ENCODE measurements at places on chromosomes 11 and 22.

- no peak for DNase-seq
These were observed 63.0 kb downstream of the GAB2 start for GRCh38 chr11:78354408-78355308.

DNA sequence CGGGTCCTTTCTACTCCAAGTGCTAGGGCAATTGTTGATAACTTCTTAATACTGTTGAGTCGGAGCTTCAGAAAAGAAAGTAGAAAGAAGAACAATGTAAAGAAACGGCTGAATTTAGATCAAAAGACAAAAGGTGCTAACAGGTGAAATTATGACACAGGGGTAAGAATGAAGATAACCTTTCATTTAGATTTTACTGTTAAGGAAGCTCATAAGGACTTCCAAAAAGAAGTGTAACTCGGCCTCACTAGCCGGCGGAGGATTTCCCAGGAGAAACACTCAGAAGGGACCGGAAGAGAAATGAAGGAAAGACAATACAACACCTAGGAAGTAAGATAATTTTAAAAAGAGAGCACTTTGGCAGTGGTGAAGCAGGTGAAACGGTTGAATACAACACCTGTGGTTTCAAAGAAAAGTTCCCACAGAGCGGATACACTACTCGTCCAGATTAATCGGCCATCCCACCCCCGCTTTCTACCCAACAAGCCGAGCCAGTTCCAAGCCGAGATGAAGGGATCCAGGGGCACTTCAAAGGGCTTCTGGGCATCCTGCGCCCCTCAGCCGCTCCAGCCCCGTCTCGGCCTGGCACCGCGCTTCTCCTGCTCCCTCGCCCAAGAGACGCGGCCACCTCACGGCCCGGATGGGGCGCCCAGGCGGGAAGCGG, 737 bp downstream of the PPP2R1B start:
- DNase-seq: no peak

GRCh38 chr11:35402751-35403660, 16.4 kb downstream of the SLC1A2 start:
- no peak for DNase-seq

GRCh38 chr11:20162824-20163782, 2.8 kb upstream of the DBX1 start:
- DNase-seq: no peak

- no peak for DNase-seq
These were observed 327.0 kb upstream of the CCDC90B start for GRCh38 chr11:83612891-83613766.

DNA sequence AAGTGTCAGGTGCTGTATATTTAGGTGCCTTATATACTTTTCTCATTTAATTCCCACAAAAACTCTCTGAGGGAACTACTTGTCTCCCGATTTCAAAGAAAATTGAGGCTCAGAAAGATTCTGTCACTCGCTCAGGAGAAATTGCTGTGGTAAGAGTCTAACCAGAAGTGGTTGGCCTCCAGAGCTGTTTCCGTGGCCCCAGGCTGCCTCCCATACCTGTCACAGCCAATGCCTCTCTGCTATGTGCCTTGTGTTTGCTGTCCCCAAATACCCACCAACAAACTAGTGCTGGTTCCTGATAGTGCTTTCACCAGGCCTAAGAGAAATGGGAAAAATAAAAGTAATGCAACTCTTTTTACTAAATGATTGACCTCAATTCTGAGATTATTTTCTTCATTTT, 21.0 kb upstream of the TMEM86A start:
- DNase-seq: no peak

- no peak for DNase-seq
These were observed 69.1 kb downstream of the LDLRAD3 start for GRCh38 chr11:36012979-36013378.

- DNase-seq: no peak
These were observed 16.8 kb upstream of the CASTOR1 start for GRCh38 chr22:30305906-30306626.

- DNase-seq: no peak
These were observed 156.2 kb downstream of the NAV2 start for GRCh38 chr11:19868871-19869270.

- no peak for DNase-seq
These were observed 8.6 kb upstream of the APBB1 start for GRCh38 chr11:6427516-6427915.

- no peak for DNase-seq
These were observed 11.1 kb downstream of the ALG9 start for GRCh38 chr11:111860257-111860656.

DNA sequence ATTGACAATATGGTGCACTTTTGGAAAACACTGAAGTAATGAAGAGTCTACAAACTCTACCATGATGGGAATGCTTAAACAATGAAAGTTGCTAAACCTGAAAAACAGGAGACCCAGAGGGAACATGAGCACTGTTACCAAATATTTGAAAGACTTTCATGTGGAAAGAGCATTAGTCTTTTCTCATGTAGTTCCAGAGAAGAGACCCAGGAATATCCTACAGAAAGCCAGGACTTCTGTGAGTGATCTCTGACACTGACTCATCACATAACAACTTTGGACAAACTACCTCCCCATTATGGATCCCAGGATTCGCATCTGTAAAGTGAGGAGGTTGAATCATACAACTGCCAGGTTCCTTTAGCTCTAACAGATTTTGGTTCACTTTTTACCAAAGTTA, 62.2 kb downstream of the FAM181B start:
- DNase-seq: no peak

DNA sequence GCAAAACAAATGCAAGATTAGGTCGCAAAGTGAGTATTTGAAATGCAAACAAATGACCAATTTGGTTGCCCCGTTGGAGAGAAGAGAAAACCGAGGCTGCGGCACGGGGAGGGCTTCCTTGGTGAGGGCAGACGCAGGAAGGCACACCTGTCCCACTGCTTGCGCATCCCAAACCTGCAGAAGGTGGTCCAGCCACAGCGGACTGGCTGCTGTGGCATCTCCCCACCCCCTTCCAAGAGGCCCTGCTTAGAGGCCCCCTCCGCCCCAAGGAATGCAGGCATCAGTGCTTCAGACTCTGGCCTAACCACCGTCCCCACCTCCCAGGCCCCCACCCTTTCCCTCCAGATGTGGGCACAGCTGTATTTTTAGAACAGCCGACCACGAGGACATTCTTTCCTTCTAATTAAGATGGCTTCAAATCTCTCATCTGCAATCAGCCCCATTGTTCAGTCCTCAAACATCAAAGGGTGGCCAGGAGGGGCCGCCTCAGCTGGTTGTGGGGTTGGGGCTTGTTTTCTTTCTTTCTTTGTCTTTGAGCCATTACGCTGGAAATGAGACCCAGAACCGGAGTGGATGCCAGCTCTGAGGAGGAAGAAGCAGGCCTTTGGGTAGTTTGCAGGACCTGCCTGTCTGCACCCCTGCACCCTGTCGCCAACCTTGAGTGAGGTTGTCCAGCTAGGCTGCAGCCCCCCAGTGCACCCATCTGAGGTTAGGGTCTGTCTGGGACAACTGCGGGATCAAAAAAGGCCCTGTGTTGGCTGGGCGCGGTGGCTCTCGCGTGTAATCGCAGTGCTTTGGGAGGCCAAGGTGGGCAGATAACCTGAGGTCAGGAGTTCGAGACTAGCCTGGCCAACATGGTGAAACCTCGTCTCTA, 9.4 kb upstream of the DERL3 start:
- no peak for DNase-seq

All from RCC 7860 (cell line).